ENCODE measurements at places on chromosomes 12 and 14.

GRCh38 chr12:47904713-47905709 lies at the start of gene VDR:
Gene VDR, minus strand, starts transcription at chr12:47904994. Its CDS starts 25,881 bp downstream, at chr12:47879113.
- peak; percentile 67 for DNase-seq

- DNase-seq: no peak
Observed at GRCh38 chr12:76768576-76768975, 4.7 kb downstream of the ZDHHC17 start.

DNA sequence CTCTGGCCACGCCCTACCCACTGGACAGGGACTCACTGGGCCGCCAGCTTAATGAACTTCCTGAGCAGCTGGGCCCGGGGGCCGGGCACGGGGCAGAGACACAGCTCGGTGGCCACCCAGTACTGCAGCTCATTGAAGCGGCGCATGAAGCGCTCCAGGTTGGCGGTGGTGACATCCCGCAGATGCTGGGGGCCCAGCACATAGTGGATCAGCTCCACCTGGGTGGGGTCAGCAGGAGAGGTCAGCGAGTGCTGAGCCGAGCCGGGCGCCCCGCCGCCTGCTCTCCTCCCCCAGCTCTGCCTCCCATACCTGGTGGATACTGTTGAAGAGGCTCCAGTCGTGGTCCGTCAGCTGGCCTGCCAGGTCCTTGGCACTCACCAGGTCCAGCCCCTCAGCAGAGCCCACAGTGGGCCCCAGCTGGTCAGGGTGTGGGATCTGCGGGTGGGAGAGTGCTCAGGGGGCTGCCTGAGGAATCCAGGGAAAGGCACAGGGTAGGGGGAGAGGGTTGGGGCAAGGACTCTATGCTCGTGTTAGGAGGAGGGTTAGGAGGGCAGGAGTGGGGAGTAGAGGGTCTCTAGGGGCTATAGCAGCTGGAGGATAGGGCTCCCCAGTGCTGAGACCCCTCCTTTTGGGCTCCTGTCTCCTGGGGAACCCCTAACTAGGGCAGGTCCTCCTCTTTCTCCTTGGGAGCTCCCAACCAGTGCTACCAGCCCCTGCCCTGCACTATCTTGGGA lies 15.5 kb upstream of the ENDOU start:
- no peak for DNase-seq

DNA sequence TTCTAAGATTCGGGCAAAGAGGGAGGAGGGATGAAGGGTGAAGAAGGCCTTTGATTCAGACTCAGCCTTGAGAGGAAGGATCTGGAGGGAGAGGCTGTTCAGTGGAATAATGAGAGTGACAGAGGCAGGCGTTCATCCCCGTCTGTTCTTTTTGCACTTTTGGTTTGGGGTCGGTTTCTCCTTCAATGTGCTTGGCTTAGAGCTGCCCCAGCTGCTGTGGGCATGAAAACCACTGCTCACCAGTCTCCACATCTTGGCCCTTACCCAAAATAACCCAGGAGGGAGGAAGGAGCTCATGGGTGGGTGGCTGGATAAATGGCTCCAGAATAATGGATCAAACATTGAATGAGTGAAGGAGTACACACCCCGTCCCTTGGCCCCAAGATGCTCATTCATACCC lies 261.7 kb upstream of the FKBP4 start:
- no peak for DNase-seq

- no peak for DNase-seq
Observed at GRCh38 chr14:55536204-55536708, 43.8 kb upstream of the KTN1 start.

GRCh38 chr12:127588249-127588648 lies 678.7 kb upstream of the TMEM132C start:
- no peak for DNase-seq

- no peak for DNase-seq
Observed at GRCh38 chr12:64147875-64148274, 74.2 kb downstream of the KICS2 start.

- DNase-seq: no peak
Observed at GRCh38 chr14:47626151-47627035, 49.0 kb downstream of the MDGA2 start.

GRCh38 chr12:132386926-132387497 lies 57.6 kb upstream of the GALNT9 start:
- no peak for DNase-seq

DNA sequence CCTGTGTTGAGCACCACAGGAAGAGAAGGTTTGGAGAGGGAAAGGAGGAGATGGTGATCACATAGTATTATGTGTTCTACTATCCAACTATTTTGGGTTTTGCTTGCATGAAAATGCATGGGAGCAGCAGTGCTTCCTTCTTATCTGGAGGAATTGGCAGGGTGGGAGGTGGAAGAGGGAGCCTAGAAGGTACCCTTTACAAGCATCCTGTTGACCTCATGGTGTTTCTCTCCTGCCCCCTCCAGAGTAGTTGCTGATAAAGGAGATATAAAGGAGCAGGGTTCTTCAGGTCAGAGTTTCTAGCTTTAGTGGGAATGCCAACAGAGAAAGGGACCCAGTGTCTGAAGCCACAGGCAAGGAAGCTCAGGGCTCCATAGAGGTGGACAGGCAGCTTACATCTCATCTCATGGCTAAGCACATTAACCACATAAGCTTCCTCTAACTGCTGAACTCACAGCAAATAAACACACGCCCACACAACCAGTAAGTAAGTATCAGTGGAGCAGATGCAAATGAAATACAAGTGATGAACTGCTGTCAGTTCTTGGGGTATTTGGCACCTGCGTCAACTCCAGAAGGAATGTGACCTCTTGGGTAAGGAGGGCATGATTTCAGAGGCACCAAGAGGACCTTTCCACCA lies 174.2 kb upstream of the SLC38A2 start:
- DNase-seq: no peak

DNA sequence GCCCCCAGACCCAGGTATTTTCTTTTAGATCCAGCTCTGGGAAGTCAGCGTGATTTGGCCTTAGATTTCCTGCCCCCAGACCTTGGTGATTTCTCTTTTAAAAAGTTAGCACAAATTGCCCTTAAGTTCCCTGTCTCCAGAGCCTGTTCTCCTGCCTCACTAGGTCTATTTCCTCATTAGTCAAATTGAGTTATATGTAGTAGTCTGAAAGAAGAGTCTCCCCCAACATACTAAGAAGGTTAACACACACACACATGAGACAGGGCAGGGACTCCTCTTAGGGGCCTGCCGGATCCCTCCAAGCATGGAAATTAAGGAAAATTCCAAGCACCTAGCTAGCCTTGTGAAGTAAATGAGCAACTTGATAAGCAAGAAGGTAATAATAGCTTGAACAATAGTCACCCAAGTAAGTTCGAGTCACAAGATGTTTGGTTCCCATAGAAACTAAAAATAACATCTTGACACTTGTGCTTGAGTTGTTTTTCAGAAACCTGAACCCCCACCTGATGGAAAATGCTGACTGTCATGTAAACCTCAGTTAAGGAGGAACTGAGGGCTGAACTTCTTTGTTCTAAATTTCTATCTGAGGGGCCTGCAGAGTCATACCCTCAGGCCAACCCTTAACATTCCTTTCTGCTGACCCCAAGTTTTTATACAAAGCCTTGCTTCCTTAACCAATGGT lies 51.6 kb downstream of the CAND1 start:
- no peak for DNase-seq

DNA sequence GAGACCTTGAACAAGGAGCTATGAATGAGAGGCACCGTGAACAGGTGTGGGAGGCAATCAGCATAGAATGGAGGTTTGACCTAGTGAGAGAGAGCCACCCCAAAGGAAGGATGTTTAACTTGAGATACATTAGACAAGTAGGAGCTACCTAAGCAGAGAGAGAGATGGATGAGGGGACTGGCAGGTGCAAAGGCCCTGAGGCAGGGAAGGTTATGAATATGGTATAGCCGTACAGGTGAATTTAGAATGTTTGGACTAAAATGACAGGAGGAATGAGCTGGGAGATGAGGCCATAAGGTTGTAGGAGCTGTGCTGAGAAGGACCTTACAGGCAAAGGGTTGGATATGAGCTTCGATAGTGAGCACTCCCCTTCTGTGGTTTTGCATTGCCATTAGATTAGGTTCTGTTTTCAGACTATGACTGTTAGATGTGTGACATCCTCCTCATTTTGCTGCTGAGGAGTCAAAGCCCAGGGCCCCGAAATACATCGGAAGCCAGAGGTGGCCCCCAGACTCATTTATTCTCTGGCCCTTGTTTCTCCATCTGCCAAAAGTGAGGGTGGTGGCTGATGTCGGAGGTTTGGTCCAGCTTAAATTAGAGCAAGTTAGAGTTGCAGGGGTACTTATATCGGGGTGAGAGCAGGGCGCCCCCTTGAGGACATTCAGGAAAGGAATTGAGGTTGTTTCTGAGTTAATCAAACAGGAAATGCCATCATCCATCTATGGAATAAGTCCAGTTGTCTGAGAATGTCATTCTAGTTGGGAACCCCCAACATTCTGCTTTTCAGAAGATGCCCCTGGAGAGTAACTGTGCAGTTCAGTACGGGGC lies 29.4 kb downstream of the SLC24A4 start:
- DNase-seq: no peak

DNA sequence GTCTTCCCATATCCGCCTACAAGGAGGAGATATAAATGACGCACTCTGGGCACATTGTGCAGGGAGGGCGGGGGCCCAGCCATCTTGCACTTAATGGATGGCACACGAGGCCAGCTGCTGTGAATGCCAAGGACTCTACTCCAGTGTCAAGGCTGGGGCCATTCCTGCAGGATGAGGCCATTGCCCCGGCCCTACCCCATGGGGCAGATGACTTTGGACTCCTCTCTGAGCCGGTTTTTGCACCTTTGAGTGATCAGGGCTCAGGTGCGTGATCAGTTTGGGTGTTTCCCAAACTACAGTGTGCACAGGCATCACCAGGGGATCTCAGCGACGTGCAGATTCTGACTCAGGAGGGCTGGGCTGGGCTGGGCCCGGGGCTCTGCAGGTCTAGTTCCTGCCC lies 16.1 kb downstream of the MMAB start:
- DNase-seq: no peak

DNA sequence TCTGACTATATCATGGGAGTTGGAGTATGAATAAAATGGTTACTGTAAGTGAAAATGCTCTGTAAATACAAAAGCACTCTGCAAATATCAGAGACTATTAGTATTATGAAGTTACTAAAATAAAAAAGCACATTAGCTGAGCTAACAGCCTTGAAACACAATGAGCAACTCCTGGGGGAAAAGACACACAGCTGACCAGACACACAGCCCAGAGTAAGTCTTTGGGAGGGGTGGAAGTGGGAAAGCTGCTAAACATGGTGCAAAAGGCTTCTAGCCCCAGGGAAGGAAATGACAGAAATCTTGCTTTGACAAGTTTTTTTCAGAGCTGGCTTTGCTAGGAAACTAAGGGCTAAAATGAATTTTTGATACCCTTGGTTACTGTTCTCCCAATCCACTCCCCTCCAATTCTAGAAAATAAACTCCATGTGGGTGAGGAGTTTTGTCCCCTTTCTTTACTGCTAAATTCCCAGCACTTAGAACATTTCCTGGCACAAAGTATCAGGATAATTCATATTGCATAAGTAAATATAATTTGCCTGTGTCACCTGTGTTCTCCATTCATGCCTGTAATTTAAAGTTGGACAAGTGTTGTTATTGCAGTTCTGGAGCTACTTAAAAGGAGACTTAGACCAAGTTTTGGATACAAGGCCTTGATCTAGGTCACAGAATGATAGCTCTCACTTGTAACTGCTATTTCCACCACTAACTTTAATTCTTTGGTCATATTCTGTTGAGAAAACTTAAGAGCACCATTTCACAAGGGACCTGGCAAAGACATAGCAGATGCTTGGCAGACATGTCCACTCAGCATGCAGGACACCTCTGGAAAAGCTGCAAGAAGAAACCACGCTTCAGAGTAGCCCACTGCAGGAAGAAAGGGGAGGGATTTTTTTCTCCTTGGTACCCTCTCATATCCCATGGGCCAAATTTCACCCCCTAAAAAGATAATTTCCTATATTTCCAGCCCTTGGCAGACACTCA lies 19.0 kb upstream of the RAB3IP start:
- DNase-seq: no peak

DNA sequence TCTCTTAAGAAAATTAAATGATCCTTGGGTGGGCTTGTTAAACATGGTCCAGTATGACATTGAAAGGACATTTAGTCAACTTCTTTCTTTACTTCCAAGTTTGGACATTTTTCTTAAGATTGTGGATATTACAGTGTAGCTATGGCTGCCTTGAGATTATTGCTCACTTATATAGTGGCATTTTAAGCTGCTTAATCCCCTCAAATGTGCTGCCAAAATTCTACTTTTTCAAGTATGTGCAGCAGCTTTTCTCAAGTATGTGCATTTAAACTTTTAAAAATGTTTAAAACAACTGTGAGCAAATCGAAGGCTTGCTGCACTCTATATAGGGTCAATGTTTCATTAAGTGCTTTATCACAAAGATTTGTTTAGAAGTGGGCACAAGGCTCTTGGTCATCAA lies 7.4 kb downstream of the TXNRD1 start:
- DNase-seq: no peak

DNA sequence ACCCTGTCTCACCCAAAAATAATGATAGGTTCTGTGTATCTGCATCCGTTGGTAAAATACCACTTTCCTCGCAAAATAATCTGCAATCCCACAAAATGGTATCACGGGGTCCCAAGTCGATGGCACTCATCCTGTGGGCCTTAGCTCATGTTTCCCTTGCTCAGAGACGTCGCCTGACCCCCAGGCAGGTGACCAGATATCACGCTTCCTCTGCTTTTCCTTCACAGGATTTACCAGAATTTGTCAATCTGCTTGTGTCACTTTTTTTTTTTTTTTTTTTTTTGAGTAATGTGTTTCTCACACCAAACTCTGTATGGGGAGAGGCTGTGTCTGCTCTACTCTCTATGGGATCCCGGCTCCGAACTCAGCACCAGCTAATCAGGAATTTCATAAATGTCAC lies 162.7 kb downstream of the PRKCH start:
- DNase-seq: no peak

DNA sequence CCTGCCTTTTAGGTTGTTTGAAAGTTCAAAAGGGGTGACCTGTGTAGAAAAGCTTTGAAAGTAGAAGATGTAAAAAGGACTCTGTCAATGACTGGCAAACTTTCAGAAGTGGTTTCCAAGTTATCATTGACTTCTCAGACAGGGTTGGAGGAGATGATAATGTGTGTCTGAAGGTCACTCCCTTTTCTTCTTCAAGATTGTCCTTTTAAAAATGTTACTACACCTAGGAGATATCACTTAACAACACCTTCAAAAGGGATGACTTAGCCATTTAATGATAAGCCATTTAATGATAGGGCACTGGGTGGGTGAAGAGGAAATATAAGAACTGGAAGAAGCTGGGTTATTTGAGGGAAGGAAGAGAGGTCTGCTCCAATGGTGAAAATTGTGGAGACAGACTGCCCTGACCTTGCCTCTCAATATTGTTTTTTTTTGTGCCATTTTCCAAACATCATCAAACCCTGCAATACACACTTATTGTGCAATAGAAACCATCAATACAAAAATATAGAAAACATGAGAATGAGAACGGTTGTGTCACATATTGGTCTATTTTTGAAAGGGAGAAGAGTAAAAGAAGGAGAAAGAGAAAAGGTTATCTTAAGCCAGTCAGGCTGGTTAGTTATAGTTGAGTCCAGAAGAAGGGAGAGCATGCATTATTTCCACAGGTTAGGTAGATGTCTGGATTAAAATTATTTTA lies 38.8 kb downstream of the BEST3 start:
- DNase-seq: no peak
